Suppressor macrophage (primary cell): ENCODE measurements at places on chromosomes 1 and 21.

DNA sequence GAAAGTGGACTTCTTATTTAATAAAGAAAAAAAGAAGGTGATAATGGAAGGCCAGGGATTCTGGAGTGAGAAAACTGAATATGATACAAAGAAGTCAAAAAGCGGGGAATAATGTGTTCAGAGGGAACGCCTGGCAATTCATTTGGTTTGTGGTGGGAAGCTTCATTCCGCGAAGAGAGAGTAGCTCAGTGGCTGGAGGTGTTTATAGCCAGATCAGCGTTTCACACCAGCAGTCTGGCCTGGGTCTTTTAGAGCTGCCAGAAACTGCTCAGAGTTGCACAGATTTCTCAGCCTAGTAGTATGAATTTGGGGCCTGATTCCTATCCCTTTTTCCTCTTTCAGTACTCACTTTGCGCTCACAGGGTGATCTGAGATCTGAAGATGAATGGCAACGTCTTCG lies 67.8 kb upstream of the IPO9 start:
- no peak for DNase-seq

GRCh38 chr1:152185544-152186391 lies 26.7 kb upstream of the RPTN start:
- peak; percentile 82 for DNase-seq

DNA sequence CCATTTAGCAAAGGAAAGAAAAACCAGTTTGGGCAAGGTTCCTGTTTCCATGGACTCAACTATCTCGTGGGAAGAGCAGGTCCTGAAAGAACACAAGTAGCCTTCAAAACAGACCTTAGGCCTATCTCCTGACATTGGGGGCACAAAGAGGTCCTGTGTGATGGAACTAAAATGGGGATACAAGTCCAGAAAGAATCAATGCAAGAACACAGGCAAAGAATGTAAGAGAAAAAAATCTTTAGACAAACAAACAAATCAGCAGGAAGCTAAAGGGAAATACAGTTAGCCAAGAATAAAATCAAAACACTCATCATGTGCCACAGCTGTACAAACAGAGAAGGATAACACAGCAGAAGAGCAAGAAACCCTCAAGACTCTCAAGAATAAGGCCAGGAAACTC lies 28.2 kb downstream of the SLC30A10 start:
- no peak for DNase-seq

DNA sequence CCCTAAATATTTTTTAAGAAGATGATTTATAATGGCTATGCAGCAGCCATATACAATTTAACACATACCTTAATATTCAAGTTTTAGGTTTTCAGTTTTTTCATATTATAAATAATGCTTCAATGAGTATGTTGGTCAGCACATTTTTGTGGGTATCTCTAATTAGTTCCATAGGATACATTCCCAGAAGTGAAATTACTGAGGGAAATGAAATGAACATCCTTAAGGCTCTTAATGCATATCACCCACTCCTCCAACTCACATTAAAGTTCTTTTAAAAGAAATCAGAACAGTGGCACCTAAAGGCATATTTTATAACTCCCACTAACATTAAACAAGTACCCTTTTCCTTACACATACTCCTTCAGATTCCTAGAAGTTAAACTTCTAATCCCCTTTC lies 56.1 kb downstream of the EYA3 start:
- DNase-seq = no peak

- peak; percentile 33 for DNase-seq
Observed at GRCh38 chr1:235012436-235013210, 116.0 kb downstream of the TOMM20 start.

GRCh38 chr1:32241001-32241763 lies 5.8 kb upstream of the FAM167B start:
- DNase-seq = peak; percentile 31

GRCh38 chr1:176604461-176604860 lies 141.5 kb downstream of the PAPPA2 start:
- no peak for DNase-seq

GRCh38 chr1:2523191-2523890 lies 3.1 kb downstream of the PANK4 start:
- DNase-seq = no peak

- no peak for DNase-seq
Observed at GRCh38 chr1:19465123-19465522, 20.2 kb downstream of the CAPZB start.

GRCh38 chr1:94218332-94218731 lies 19.1 kb downstream of the ARHGAP29 start:
- no peak for DNase-seq

- DNase-seq = no peak
Observed at GRCh38 chr21:38354746-38355145, 98.0 kb downstream of the KCNJ15 start.

DNA sequence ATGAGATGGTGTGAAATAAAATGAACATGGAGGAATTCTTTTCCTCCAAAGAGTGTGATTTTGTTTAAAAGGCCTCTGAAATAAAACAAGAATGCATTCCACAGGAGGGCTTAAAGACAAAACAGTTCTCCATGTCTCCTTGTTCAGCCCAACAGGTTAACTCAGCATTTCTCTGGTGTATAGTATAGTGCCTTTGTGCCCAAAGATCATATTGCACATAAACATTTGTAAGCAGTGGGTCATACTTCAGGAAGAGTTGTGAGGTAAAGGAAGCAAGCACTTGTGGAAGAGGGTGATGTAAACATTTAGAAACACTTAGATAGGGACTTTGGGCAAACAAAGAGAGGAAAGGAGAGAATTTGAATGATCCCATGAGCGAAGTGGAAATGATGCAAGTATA lies 433.9 kb downstream of the SIPA1L2 start:
- DNase-seq = no peak

DNA sequence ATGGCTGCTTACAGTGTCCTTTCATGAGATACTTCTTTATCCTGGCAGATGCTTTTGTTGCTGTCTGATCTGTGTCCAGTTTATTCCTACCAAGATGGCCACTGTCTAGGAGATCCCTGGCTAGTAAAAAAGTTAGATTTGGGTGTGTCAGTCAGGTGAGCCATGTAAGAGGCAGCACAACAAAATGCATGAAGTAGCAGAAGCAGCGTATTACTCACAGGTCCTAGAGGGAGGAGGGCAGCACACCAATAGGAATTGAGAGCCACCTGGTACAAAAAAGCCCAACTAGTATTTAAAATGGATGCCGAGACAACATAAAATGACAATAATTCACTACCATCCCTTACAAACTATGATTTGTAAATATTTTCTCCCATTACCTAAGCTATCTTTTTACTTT lies 22.8 kb upstream of the ZNF697 start:
- no peak for DNase-seq

GRCh38 chr1:19375631-19376400 lies 63.7 kb downstream of the SLC66A1 start:
- peak; percentile 59 for DNase-seq

- DNase-seq = peak; percentile 97
Observed at GRCh38 chr1:223142795-223143536, at the start of gene TLR5. TLR5 (minus strand) TSS chr1:223143248; CDS start chr1:223113031, 30,217 bp downstream.

- no peak for DNase-seq
Observed at GRCh38 chr21:45698493-45699184, 55.1 kb downstream of the PCBP3 start.

GRCh38 chr1:53047737-53048736 lies 14.0 kb upstream of the PODN start:
- no peak for DNase-seq

DNA sequence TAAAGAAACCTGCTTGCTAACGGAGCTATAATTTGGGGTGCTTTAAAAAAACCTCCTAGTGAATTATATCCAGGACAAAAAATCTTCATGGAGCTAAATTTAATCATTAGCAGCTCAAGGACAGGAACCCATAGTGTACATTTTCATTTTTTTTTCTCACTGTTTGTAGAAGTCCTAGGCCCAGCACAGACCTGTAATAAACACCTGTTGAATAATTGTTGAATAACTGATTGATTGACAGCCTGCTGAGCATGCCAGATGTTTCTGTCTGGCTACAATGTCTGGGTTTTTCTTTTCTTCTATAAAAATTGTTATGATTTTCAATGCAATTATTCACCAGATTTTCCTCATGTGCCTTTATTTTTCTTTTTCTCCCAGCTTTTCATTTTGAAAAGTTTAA lies 10.9 kb upstream of the GALNT2 start:
- DNase-seq = no peak

DNA sequence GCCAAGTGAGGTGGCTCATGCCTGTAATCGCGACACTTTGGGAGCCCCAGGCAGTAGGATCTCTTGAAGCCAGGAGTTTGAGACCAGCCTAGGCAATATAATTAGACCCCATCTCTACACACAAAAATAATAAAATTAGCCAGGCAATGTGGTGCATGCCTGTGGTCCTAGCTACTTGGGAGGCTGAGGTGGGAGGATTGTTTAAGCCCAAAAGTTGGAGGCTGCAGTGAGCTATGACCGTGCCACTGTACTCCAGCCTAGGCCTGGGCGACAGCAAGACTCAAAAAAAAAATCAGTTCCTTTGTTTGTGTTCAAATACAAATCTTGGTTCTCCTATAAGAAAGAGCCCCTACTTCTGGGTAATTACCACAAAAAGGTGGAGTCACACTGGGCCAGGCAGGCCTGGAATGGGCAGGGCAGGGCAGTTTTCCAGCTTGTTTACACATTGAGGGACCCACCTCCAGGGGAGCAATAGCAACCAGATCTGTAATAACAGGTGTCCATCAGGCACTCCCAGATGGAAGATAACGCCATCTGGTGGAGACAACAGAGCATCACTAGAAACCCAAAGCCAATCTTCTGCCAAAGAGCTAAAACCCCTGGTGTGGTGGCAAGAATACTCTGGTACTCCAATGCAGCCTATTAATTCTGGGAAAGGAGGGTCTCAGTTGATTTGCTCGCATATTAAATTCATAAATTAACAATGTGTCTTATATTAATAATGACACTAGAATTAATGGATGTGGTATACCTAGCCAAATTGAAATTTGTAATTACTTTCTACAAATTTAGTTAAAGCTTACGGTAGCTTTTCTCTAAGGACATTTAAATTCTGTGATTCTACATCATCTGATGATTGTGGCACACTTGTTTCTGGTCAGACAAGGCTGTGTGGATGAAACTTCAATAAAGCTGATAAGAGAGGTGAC lies 13.2 kb downstream of the PPP1R15B start:
- DNase-seq = peak; percentile 67

DNA sequence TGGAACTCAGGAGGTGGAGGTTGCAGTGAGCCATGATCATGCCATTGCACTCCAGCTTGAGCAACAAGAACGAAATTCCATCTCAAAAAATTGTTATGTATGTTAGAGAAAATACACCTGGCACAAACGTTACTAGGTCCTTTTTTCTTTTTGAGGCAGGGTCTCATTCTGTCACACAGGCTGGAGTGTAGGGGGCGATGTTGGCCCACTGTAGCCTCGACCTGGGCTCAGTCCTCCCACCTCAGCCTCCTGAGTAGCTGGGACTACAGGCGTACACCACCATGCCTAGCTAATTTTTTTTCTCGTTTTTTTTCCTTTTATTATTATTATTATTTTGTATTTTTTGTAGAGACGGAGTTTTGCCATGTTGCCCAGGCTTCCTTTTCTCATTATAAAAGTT lies 4.4 kb downstream of the HAX1 start:
- DNase-seq = peak; percentile 16

DNA sequence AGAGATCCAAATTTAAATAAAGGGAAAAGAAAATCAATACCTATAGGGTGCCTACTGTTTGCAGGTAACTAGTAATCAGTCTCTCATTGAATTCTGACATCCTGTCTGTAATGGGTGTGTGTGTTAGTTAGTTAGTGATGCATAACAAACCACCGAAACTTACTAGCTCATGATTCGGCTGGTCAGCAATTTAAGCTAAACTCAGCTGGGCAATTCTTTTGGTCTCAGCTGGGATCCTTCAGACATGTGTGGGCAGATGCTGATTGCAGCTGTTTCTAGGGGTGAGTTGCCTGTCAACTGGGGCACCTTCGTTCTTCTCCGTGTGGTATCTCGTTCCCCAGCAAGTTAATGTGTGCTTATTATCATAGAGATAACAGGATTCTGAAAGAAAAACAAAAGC lies 40.2 kb upstream of the ZNF124 start:
- DNase-seq = no peak

- DNase-seq = no peak
Observed at GRCh38 chr1:43527111-43527878, 3.4 kb upstream of the PTPRF start.

GRCh38 chr1:150613061-150613920 lies 16.1 kb downstream of the ENSA start:
- DNase-seq = peak; percentile 92

GRCh38 chr1:194279975-194280374 lies 1093.6 kb upstream of the B3GALT2 start:
- no peak for DNase-seq

DNA sequence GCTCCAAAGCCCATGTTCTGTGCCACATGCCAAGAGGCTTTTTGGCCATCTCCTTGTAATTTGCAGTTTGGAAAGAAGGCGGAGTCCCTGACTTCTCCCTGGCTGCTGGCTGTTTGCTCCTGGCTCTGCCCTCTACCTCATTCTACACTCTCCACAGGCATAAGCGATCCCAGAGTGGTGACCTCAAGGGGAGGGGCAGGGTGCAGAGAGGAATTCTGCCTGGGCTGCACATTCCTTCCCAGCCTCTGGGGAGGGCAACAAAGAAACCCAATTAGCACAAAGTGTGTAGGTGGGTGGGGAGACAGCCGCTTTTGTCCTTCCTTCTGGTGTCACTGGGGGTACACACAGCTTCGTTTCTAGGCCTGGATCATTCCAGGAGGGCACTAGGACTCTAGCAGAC lies 95.3 kb downstream of the HIVEP3 start:
- no peak for DNase-seq

- peak; percentile 3 for DNase-seq
Observed at GRCh38 chr1:101769520-101769919, 227.2 kb downstream of the OLFM3 start.

GRCh38 chr1:203289281-203289981 lies 15.9 kb upstream of the BTG2 start:
- peak; percentile 97 for DNase-seq
